Activated CD8-positive, alpha-beta memory T cell treated with anti-CD3 and anti-CD28 coated beads, Interleukin-2, amount 50 U/mL, for 4 hours (primary cell): ENCODE measurements at places on chromosomes 6 and 20.
A peak's percentile ranks its signal among the peaks of the same experiment; 100 is the strongest.

DNA sequence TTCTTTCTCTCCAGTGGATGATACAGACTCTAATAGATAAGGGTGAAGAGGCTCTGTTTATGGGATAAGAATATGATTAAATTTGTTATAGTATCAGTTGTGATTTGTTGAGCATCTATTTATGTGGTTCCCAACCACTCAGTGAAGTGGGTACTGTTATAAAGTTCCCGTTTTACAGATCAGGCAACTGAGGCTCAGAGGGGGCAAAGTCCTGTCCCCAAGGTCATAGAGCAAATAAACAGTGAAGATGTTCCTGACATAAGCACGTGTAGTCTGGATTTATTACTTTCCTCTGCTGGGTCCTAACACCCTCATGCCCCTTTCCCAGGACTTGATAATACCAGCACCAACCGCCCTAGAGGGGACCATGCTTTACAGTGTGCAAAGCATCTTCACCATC lies 4.1 kb downstream of the DUSP15 start:
- DNase-seq: no peak

DNA sequence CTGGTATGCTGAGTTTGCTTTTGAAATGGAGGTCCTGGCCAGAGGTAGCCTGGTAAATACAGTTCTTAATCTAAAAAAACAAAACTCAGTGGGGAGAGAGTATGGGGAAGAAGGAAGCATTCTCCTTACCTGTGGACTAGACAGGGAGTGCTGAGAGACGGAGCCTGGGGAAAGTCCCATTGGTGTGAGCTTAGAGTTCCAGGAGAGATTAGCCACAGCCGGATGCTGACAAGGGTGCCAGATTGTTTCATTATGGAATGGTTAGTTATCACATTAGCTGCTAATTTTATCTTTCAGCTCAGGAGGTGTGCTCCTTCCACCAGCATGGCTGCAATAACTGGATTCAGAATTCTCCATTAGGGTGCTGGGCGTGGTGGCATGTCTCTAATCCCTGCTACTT lies 75.9 kb downstream of the RREB1 start:
- DNase-seq: no peak

GRCh38 chr6:52394251-52394666 lies 25.9 kb upstream of the EFHC1 start:
- DNase-seq: no peak

GRCh38 chr6:17491416-17492142 lies 98.2 kb downstream of the CAP2 start:
- DNase-seq: no peak

DNA sequence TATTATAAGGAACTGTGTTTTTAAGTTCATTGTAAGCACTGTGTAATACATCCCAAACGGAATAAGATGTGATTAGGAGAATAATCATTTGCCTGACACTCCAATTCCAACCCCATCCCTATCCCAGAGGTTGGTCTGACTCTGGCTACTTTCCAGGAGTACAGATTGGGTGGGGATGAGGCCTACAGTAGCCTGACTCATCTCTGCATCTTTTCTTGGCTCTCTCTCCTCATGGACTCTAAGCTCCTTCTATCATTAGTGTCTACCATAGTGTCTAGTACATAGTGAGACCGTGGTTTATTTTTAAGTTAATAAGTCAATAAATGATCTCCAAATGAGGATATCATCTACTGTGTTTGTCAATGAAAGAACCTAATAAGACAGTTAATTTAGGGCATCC lies 92.2 kb upstream of the CNKSR3 start:
- DNase-seq: no peak

- no peak for DNase-seq
These were observed 244.9 kb downstream of the THBS2 start for GRCh38 chr6:169008641-169009257.

GRCh38 chr20:36644706-36645095 lies 1.3 kb downstream of the SLA2 start:
- peak; percentile 60 for DNase-seq

GRCh38 chr6:5730585-5731263 lies 276.0 kb downstream of the NRN1 start:
- no peak for DNase-seq

DNA sequence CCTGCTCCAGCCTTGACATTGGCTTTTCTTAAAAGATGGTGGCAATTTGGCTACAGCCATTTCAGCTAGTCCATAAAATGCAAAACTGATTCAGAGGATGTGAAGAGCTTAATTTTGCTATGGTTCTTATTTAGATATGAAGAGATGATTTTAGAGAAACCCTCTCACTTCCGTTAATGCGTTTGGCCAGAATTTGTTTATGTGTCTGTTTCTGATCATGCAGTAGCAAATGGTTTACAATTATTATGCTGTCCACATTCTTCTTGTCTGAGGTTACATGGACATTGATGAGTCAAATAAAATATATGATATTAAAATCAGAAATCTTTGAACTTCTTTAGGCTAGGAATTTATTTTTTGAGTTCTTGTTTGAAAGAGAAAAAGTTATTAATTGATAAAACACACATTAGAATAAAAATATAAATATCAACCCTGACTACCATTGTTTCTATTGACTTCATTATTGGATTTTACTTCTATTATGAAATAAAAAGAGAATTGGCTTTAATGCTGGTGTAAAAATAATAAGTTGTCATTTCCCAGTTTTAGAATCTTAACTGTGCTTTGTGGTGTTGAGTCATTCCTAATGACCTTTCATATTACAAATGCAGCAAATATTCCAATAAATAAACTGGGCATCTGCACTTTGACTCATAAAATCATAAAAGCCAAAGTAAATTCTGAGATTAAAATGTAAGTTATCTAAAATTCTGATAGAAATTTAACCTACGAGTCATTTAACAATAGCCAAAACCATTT lies 1286.0 kb upstream of the GJE1 start:
- no peak for DNase-seq
